NCI-H2029 treated with DMSO at 0.1 percent for 48 hours (cell line): ENCODE measurements at places on chromosomes 16 and 17.

- no peak for DNase-seq
Measured at GRCh38 chr17:43801844-43802243, 21.6 kb downstream of the CFAP97D1 start.

GRCh38 chr16:28313587-28313986 is 21.3 kb downstream of the SBK1 start:
- DNase-seq, result no peak

- DNase-seq, result no peak
Measured at GRCh38 chr17:57624386-57624785, 120.7 kb downstream of the CCDC182 start.

GRCh38 chr16:79751471-79752184 is 151.1 kb upstream of the MAF start:
- no peak for DNase-seq

DNA sequence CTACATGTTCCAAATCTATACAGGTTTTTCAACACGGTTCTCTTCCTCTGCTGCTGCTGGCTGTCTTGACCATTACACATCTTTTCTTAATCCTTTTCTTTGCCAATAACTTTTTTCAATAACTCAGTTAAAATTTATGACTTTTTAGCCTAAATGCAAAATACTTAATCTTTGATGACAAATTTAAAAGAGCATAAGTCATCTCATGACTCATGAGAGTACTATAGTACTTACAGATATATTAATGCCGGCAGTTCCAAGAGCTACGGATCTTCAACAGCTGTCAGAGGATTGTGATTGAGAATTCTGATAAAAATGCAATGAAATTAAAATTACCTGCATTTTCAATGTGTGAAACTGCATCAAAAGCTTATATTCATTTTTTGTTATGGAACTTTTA is 105.5 kb downstream of the KPNA2 start:
- no peak for DNase-seq

DNA sequence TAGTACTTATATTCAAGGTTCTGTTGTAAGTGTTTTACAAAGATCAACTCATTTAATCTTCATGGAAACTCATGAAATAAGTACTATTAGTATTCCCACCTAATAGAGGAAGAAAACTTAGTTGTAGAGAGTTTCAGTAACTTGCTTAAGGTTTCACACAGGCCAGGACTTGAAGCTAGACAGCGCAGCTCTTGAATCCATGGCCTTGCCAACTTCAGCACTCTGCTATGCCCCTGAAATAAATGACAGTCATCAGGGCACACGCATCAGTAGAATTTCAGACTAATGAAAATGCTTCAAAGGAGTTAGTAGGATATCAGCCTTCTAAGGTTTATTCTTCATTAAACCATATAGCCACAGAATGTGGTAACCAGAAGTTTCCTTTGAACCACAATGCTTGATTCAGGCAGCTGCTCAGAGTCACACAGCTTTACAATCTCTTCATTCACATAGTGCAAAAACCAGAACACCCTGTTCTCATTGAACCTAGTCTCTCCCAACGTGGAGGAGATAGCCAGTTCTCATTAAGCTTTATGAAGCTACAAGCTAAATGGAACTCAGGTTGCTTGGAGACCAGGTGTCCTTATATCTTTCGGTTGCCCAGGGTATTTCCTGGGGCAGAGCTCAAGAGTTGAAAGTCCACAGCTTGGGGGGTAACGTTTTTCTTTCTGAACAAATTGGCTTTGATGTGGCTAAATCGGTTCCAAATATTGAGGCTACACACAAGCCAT is 39.7 kb downstream of the KCNJ2 start:
- DNase-seq, result no peak

- no peak for DNase-seq
Measured at GRCh38 chr17:15085890-15086677, 179.0 kb downstream of the PMP22 start.
